ENCODE measurements at places on chromosomes 12 and 14.

DNA sequence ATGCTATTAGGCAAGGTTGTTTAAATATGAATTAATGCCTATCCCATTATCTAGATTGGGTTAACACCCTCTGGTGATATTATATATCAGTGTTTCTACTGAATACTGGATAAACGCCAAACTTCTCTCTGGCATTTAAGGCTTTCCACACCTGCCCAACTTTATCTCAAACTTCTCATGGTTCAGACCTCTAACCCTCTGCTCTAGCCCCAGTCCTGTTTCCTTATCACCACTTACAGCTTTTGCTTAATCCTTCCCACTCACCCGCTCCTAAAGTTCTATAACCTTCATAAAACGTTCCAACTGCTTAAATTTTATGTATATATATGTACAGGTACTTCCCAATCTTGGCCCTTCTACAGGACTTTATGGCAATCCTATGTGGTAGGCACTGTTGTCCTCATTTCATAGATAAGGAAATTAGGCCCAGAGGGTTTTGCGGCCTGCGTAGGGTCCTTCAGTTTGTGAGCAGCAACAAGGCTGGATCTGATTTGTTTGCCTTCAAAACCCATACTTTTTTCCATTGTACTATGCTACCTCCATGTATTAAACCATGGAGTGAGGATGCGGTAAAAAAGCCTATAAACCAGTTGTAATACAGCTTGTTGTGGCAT lies 1.2 kb downstream of the LPCAT3 start:
- no peak for DNase-seq

DNA sequence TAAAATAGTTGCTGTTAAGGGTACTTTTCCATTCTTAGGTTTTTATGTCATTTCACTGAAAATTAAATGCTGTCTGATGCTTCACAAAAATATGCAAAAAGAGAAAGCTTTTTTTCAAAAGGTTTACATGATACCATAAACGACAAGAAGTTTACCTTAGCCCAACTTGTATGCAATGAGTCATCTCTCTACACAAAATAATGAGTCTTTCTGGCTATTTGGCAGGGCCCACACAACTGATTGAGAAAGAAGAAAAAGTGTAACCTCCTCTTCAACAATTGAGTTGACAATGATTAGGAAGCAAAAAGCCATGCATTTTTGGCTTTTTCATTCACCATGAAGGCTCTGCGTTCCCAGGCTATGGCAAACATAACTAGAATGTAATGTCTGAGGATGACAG lies 165.4 kb upstream of the CPNE8 start:
- no peak for DNase-seq

DNA sequence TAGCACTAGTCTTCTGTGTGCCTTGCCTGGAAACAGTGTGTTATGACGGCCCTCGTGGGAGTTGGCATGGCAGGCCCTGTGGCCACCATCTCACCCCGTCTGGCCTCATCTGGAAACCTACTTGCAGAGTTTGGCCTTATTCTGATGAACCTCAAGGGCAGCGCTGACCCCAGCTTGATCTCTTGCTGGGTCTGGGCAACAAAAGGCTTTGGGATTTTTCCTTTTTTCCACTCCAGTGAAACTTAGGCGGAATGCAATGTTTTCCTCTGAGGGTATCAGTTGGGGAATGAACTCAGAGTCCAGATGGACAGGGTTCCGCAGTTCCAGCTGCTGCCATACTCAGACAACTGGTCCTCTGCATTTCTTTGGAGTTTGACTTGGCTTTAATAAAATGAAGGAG lies 15.9 kb downstream of the CACNA1C start:
- DNase-seq: no peak

DNA sequence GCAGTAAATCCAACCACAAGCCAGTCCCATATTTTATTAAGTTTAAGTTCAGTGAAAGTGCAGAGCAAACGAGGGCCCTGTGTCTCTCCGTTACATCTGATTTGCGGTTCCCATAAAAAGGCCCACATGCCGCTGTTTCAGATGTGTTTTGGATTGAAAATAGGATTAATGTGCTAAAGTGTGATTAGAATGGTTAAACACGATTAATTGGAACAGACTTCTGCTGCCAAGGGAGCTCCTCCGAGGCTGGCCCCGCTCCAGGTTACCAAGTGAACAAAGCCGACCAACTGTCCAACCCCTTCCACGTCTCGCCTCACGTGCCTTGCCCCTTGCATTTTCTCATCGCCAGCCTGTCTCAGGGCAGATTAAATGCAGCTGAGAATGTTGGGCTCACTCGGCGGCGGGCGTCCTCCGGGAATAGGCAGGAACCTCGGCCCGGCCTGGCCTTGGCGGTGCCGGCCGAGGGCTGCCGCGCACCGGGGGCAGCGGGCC lies 166.5 kb upstream of the GSC start:
- DNase-seq: no peak

- no peak for DNase-seq
Observed at GRCh38 chr14:40981247-40981646, 625.4 kb upstream of the LRFN5 start.

DNA sequence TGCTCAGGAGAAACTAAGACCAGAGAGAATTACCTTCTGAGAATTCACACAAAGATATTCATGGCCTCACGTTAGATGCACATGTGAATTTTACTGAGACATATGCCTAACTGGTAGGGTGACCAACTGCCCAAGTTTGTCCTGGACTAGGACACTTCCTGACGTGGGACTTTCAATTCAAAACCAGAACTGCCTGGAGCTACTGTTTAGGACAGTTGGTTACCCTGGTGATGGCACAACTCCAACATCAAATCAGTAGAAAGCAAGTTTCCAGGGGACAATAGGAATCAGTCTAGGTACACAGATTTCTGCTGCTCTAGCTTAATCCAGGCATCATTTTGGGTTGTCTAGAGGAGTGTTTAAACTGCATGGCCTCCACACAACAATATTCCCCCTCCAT lies 178.7 kb downstream of the GXYLT1 start:
- DNase-seq: no peak

- no peak for DNase-seq
Observed at GRCh38 chr12:74449872-74450271, 87.8 kb upstream of the ATXN7L3B start.

- DNase-seq: no peak
Observed at GRCh38 chr12:102776041-102776440, 141.0 kb downstream of the PAH start.

DNA sequence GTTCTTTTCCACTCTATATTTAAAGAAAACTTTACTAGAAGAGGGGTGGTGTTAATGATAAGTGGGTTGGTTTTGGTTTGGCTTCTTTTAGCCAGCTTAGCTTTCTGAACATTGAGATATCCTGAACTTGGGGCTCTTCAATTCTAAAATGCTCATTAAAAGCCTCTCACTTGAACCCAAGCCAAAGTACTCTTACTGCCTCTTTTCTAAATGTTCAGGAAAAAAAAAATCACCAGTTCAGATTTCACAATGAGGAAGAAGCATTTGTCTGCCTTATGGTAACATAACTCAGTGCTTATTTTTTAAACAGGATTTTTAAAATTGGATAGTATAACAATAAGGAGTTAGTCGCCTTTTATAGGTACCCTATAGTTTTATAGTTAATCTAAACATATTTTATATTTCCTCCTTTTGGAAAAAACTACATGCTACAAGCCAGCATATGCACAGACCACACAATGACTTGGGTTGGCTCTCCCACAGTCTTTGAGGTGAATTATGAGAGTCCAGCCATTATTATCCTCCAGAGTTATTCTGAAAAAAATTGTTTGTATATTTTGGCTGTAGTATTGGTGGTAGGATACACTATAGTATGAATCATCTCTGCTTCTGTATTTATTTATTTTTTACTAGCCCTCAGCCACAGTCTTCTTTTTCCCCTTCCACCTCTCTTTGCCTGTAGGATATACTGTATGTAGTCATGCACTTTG lies 195.5 kb upstream of the TMPO start:
- DNase-seq: no peak

GRCh38 chr14:74934476-74935359 lies 11.7 kb upstream of the RPS6KL1 start:
- DNase-seq: peak; percentile 43

DNA sequence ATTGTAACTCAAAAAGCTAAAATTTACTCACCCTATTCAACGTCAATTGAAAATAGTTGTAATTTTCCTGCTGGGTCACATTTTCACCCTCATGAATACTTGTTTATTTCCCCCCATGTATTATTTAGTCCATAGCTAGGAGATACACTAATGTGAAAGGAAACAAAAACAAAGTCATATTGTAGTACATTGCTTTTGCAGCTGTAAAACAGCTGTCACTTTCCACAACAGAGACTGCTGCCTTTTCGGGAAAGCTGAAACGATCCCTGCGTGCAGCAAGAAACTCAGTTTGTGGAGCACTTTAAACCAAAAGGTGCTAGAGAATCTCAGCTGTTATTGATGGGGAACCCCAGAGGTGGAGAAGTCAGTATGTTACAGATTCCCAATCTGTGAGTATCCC lies 4.3 kb downstream of the RACGAP1 start:
- DNase-seq: no peak

- no peak for DNase-seq
Observed at GRCh38 chr12:129076441-129077320, 223.4 kb downstream of the GLT1D1 start.

DNA sequence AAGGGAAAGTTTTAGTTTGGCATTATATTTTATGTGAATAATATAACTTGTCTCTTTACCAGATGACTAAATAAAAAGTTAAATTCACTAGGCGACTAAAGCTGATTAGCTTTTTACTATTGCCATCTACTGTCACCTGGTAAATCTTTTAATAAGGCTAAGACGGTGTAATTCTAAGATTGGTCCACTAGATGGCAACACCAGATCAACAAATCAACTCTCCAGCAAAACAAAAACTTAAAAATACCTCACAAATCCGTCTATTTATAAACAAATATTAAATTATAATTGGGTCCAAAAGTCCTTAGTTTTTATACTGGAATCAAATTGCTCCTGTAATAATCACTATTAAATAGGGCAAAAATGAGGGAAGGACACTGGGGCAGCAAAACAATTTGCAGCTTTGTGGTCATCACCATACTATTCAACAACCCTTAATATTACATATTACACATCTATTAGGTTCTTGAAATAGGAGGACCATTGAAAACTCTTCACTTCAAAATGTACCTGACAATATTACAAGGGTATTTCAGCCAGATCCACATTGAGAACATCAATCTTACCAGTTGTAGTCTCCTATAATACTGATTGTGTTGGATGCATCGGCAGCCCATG lies 47.9 kb downstream of the GALC start:
- peak; percentile 58 for DNase-seq

DNA sequence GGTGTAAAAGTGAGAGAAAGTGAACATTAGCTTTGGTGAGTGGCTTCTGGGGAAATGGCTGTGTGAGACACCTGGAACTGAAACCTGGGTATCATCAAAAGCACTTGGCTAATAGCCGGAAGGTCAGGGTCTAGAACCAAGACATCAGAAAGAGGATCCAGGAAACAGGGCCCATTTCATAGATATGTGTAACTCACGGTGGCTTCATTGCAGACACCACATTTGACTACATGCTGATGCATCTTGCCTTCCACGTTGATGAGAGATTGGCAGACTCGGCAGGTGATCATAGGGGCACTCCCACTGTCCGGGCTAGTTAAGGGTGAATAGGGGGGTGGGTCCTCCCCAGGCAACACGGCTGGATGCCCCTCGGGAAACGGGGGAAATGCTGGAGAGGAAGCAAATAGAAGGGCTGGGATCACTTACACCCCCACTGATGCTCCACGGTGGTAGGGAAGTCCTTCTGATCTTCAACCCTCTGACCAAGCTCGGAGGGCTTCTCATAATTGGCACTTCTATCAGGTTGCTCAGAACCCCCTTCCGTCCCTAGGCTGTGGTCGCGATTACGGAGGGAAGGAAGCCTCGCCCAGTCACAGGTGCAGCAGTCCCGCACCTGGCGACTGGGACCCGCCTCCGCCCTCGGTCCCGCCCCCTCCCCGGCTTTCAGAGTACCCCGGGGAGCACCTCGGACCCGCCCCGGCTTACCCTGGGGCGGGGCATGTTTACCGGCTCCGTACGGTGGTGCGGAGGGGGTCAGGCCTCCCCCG lies 593 bp downstream of the PIP4P1 start:
- no peak for DNase-seq

DNA sequence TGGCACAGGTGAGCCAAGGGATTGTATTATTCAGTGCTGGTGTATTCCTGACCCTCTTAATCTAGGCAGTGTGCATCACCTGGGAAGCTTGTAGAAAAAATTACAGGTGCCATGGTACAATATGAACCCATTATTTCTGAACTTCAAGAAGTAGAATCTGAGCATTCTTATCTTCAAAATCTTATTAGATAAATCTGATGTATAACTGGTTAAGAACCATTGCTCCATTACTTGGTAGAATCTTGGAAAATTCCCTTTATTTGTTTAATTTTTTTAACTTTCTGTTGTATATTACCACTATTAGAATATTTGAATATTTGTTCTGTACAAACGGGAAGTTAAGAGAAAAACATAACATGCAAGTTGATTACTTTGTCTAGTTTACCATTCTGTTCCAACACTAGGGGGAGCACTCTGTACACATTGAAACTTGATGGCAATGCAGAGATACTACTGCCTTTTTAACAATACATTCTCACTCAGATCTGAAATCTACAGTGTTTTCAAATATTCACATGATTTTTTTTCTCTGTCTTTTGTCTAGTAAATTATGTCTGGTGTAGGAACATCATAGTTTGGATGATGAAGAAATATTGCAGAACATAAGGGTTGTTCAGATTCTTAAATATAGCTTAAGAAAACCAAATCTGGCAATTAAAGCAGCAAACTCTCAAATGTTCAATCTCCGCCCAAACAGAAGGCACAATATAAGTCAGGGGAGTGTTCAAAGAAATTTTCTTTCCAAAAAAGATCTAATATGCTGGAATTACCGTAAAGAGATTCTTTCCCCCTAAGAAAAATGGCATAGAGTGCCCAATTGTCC lies 196.6 kb downstream of the PCNX1 start:
- peak; percentile 87 for DNase-seq

DNA sequence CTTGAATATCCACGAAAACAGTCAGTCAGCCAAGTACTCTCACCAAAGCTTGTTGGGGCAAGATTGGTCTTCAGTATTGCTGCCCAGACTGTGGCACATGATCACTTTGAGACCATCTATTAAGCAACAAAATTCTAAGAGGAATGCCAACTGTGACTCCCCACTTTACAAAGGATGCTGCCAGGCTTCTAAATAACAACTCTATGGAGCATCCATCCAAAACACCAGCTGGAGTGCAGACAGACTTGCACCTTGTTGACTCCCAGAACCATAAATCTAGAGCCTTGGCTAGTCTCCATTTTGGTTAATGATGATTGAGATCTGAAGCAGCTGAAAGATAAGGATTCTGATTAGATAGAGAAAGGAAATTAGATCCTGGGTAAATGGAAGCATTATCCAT lies 132.8 kb downstream of the DIO2 start:
- no peak for DNase-seq

- DNase-seq: no peak
Observed at GRCh38 chr12:67991158-67991557, 1.9 kb downstream of the IFNG-AS1 start.

Data from Kasumi-1 (cell line).